ENCODE measurements at places on chromosomes 1 and 21.

GRCh38 chr1:197807216-197807615 is 31.9 kb upstream of the DENND1B start:
- no peak for DNase-seq

DNA sequence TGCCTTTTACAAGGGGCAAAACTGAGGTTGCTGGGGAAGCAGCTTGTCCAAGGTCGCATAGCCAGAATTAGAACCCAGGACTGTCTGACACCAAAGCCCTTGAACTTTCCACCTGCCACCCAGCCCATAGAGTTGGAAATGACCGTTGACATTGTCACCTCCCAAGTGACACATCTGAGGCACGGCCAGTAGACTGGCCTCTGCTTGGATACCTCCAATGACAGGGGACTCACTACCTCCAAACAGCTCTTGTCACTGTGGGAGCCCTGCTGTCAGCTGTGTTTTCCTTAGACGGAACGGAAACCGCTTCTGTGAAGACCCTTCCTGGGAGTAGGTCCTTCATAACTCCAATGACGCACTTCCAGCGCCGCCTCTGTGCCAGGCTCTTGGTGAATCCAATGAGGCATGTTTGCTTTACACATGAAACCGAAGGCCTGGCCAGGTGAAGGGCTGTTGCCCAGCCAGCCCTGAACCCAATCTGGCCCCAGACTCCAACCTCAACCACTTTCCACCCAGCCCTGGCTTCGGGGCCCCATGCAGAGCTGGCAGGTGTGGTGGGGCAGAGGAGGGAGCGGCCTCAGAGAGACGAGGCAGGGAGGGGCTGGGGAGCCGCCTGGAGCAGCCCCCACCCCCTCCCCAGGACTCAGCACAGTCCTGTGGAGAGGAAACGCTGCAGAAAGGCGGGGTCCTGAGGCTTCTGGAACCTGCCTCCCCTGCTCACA is 109.2 kb upstream of the IFFO2 start:
- DNase-seq: no peak

DNA sequence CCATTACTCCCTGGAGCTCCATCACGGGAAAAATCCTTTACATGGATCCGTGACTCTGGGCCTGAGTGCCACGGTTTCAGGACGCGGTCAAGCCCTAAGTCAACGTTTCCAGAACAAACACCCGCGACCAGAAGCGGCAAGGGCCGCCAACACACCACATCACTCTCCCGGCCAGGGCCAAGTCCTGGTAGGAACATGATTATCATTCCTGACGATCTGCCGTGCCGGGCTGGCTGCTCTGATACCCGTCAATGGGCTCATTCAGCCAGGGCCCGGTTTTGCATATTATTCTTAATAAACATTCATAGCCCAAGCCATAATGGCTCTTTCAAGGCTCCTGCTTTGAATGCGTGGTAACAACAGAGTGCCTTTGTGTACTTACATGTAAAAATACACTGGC is 44.6 kb upstream of the SIM2 start:
- DNase-seq: no peak

GRCh38 chr1:3652548-3653285 is 401 bp downstream of the TP73 start:
- DNase-seq: no peak

DNA sequence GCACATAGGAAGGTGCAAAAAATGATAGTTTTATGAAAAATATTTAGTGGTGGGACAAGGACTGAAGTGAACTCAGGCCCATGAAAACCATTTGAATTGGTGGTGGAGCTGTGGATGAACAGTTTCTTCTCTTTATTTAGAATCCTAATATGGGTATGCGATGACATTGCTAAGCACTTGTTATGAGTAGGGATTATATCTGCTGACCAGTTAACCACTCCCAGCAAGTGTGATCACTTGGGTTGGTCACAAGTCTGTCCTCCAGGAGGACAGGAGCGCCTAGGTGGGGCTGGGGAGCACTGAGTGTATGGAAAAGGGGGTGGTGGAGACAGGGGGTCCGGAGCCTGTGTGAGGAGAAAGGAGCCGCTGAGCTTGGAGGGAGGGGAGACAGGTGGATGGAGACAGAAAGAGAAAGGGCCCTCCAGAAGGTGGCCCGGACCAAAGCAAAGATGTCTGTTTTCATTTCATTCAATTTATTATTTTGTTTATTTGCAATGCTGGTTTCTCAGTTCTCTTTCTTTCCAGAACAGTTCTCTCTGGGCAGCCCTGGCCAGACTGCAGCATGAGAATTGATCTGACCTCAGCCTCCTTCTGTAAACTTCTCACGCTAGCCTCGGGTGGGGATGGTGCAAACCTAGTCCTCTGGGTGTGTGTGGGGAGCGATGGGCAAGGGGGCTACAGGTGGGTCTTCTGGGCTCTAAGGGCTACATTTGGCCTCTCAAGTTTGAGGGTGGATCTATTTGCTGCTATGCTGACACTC is 9.9 kb upstream of the ZSCAN20 start:
- DNase-seq: no peak

DNA sequence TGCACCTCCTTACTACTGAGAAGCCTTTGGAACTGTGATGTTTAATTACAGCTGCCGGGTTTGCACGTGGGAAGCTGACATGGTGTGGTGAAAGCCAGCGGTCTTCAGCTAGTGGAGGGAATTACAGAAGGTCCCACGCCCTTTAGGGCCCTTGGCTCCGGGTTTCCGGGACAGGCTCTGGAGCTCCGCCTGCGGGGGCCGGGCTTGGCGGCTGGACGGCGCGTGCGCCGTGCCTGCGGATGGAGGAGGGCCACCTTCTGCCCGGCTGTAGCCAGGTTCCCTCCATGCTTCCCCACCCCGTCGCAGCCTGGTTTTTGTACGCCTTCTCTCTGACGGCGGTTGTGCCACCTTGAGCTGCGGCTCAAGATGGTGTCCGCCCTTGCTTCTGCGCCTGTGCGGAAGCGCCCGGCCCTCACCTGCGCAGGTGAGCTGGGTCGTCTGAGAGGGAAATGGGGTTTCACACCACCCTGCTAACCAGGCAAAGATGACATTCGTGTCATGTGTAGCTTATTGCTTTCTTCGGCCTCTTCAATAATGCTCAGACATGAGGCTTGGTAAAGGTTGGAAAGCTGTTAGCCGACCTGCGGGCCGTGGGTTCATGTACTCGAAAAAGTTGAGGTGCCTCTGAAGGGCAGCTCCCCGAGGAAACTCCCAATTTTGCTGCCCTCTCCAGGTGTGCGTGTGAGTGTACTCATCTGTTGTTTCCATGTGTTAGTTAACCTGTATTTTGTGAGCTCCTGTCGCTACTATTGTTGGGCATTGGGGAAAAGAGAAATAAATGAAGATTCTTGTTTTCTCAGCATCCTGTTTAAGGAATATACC is 36.6 kb upstream of the OPRD1 start:
- DNase-seq: peak; percentile 71

- peak; percentile 25 for DNase-seq
These were observed 24.7 kb downstream of the CDK18 start for GRCh38 chr1:205528887-205529825.

GRCh38 chr1:47190509-47190855 is 646 bp upstream of the PDZK1IP1 start:
- DNase-seq: no peak

DNA sequence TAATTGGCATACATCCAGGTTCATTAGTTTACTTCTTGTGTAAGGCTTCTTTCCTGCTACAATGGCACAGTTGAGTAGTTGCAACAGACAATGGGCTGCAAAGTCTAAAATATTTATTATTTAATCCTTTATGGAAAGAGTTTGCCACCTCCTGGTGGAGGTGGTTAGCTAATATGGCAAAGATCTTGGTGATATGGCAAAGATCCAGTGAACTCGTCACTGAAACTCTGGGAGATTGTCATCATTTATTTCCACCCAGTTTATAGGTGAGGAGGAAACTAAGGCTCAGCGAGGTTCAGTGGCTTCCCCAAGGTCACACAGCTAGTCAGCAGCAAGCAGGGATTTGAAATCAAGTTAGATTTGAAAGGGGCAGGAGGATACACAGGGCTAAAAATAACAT is 16.1 kb upstream of the IFFO2 start:
- peak; percentile 15 for DNase-seq

GRCh38 chr1:907611-908451 is 15.9 kb upstream of the SAMD11 start:
- DNase-seq: no peak

DNA sequence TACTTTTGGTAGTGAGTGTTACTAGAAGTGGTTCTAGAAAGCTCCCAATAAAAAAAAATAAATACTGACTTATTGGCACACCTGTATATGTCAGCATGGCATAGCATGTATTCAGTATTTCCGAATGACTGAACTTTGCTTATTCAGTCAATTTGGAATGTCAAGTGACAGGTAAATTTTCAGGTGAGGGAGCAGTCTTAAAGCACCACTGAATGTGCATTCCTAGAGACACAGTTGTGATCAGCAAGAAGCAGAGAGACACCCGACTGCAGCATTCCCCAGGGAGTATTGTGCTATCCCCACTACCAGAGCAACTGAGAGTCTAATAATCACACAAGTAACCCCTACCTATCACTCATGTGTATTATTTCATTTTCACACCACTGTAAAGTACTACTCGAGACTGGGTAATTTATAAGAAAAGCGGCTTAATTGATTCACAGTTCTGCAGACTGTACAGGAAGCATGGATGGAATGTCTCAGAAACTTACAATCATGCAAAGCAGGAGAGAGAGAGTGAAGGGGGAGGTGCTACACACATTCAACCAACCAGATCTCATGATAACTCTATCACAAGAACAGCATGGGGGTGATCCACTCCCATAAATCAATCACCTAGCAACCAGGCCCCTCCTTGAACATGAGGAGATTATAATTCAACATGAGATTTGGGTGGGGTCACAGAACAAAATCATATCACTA is 201.5 kb downstream of the TBX15 start:
- no peak for DNase-seq

- DNase-seq: no peak
These were observed 864 bp upstream of the CCDC24 start for GRCh38 chr1:43990271-43991199.

DNA sequence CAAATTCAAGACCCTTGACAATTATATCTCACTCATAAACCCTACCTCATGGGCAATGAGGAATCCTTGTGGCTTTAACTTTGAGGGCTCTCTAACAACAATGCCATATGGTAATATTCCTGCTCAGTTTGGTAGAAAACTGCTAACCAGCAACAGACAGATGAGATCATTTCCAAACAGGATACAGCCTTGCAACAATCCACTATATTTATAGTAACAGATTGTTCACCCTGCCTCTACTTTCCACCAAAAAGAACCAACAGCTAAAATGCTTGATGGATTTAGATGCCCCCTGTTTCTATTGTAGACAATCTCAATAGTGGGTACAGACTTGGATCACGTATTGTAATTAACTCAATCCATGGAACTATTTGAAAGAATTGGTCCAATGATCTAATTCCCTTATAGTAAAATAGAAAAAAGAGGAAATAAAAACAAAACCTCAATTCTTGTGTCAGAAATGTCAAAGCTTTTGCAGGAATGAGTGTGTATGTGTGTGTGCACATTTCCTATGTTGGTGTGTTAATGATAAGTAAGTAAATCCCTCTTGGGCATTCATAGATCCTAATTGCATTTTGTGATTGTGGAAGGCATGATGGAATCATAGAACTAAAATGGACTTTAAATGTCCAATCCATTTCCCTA is 100.0 kb upstream of the EDEM3 start:
- peak; percentile 18 for DNase-seq

DNA sequence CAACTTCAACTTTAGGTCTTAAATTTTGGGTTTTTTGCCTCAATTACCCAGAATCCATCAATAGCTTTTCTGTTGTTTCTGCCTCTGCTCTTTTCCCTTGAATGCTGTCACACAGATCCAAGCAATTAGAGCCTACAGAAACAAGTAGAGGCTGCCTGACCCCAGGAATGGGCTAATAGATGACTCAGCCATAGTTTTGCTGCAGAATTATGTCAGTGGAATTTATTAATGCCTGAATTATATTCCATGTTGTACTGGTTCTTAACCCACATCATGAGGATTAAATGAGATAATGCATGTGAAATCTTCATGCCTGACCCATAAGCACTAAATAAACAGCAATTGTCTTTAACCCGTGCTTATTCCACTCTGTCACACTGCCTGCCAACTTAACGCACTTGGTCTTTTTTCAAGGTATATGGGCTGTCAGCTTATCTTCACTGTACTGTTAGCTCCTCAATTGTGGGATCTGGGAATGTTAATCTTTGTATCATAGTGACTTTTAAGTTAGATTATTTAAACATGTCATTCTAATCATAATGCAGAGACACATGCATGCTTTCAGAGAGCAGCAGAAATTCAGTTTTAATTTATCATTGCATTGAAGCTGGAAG is 213.3 kb downstream of the ROR1 start:
- peak; percentile 84 for DNase-seq

DNA sequence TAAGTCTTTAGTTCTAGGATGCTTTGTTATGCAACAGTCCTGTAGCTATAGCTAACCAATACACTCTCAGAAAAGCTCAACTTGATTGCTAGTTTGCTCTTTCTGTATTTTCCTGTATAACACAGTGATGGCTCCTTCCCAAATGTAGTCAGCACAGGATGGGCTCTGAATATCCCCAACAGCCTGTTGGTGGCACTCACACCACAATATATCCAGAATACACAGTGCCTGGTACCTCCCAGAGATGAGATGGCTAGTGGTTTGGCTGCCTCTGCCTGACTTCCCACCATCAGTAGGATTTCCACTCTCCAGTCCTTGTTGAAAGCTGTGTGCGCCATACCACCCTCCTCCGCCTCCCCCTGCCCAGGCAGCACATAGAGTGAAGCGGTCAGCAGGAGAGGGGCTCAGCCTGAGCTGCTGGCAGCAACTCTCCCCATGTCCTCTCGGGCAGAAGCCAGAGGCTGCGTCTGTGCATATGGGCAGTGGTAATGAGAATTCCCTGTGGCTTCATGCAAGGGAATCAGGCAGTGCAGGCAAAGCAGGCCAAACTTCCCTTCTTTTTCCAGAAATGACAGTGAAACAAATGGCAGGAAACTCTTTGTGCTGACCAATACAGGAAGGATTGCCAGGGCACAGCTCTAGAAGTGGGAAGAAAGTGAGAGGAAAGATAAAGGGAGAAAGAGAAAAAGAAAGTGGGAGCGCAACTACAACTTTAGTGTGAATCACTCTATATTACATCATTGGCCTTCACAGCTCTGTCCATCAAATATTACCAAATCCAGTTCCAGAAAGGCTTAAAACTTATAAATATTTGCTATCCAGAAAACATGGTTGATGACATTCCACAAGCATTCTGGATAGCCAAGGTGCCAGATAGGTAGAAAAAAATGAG is 49.7 kb downstream of the LMX1A start:
- no peak for DNase-seq
